ENCODE measurements at places on chromosomes 7 and 10.
A peak's percentile ranks its signal among the peaks of the same experiment; 100 is the strongest.

- DNase-seq, result no peak
Measured at GRCh38 chr7:74505471-74506324, 52.0 kb downstream of the GTF2IRD1 start.

GRCh38 chr7:148527717-148528168, 62.8 kb upstream of the C7orf33 start:
- DNase-seq, result peak; percentile 65

GRCh38 chr7:31299336-31299735, 41.2 kb downstream of the NEUROD6 start:
- DNase-seq, result no peak

DNA sequence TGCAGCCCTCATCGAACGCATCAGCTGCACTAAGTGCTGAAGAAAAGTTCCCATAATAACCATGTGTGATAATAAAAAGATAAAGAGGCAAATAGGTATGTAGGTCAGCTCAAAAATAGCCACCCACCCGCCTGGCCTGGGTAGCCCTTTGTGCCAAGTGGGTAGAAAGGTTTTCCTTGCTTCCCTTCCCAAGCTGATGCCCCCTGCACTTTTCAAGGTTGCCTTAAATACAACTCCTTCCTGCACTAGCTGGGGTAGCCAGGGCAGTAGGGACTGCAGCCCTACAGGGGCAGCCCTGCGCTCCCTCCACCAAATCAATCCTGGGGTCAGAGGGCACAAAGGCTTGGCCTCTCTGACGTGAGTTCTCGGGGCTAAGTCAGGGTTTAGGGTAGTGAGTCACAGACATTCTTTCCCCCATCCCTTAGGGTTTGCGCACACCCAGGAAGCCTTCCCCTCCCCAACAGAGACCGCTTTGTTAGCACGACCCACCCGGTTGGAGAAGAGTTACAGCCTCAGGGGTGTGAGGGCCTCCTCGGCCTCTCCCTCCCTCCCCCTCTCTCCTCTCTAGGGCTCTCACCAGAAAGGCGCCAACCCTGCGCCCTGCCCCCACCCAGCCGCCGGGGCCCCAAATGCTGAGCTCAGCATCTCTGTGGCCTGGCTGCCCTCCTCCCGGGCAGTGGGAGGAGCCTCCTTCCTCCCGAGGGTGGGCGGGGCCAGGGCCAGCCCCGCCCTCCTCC, 13.3 kb upstream of the DDIT4 start:
- DNase-seq, result peak; percentile 69

GRCh38 chr7:30446266-30446665, 32.3 kb downstream of the NOD1 start:
- no peak for DNase-seq

DNA sequence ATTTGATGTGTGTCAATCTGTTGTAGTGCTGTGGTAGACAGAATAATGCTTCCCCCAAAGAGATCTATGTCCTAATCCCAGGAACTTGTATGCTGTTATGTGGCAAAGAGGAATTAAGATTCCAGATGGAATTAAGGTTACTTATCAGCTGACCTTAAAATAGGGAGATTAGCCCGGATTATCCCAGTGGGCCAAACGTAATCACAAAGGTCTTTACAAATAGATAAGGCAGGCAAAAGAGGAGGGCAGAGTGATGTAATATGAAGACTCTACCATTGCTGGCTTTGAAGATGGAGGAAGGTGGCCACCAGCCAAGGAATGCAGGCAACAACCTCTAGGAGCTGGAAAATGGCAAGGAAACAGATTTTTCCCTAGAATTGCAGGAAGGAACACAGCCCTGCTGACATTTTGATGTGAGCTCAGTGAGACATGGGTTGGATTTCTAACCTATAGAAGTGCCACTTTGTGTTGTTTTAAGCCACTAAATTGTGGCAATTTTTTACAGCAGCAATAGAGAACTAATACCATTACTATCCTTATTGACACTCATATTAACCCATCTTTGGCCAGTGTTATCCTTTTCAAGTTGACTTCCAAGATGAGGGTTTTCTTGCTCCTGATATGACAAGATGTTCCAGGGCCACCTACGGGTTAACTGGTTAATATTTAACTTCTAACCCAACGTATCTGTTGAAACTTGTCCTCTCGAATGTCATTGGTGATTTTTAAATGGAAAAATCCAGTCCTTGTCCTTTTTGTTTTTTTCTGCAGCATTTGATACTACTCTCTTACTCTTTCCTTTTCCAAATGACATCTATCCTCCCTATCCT, 29.3 kb downstream of the CYCS start:
- DNase-seq, result no peak

DNA sequence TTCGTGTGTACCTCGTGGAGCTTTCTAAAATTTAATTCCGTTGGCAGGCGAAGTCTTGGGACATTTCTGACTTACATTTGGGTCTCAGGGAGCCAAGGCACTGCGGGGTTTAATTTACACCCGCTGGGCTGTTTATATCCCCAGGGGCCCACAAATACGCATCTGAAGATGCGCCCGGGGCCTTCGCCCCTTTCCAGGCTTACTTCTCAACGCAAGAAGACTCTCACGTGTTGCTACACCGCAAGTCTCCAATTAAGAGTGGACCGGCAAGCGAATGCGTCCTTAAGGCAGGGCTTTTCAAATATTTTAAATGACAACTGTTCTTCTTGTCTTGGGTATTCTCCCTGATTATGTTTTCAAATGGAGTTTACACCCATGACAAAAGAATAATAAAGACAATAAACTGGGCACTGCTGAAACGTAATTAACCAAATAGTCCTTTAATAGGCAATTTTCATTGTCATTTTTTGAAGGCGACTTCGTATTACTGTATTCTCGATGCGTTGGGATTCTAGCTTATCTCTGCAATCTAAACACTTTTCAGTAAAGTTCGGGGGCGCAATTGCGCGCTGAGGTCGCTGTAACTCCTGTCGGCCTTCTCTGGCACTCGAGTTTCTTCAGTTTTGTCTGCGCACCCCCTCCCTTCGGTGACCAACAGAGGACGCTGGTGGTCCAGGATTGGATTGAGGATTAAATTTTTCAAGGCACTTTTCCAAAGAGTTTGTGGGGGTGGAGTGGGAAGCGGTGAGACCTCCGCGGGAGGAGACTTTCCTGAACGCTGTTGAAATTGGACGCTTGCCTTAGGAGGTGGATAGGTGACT, 837 bp upstream of the IGFBP3 start:
- no peak for DNase-seq

- DNase-seq, result no peak
Measured at GRCh38 chr10:29144126-29144525, 144.7 kb upstream of the LYZL1 start.

GRCh38 chr10:29344073-29344820, 55.4 kb downstream of the LYZL1 start:
- no peak for DNase-seq

GRCh38 chr10:131478377-131478989, 167.0 kb upstream of the TCERG1L start:
- no peak for DNase-seq

- DNase-seq, result no peak
Measured at GRCh38 chr7:55179931-55180682, 161.3 kb downstream of the EGFR start.

DNA sequence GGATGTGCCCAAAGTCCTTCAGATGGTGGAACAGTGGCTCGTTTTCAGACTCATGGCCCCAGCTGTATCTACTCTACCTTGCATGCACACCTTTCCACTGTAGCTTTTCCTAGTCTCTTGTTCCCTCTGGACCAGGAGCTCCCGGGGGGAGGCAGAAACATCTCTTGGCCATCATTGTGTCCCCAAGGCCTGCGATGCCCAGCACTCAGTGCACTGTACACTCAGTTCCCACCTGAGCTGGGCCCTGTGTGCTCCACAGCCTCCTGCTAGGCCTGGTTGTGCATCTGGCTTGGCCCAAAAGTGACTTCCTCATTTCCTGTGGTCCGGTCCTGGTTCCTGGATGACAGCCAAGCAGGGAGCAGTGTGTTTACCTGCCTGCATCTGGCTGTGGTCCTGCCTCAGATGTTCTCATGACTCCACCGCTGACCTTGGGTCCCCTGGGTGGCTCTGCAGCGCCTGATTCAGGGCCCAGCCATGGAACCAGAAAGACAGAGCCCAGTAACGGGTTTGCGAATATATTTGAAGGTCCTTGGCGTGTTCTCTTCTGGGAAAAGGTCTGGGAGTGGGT, 9.9 kb upstream of the DOCK1 start:
- DNase-seq, result no peak

DNA sequence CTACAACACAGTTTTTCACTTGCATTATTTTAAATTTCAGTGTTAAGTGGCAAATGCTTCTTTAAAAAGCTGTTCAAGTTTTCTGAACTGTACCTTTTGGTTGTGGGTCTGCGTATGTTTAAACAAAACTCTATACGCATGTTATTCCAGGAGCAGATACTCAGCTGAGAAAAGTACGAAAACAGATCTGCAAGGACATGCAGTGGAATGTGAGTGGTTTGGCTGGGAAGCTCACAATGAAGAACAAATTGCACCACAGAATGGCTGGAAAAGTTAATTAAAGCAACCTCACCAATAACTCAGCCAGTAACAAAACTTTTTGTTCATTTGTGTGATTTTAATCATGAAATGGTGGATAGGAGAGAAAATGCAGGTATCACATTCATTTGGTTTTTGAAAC, 17.6 kb downstream of the GLI3 start:
- DNase-seq, result no peak

DNA sequence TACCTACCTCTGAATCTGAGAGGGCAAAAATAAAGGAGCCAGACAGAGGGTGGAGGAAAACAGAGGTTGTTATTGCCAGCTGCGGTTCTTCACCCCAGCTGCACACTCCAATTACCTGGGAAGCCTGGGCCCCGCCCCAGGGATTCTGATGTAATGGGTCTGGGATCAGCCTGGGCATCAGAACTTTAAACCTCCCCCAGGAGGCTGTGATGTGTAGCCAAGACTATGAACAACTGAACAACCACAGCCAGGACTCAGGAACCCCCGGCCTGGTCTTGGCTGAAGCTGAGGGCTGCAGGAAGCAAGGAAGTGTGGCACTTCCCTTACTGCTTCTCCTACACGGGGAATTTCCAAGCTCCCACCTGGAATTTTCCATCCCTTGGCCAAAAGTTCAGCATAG, 89.3 kb downstream of the HIP1 start:
- no peak for DNase-seq

DNA sequence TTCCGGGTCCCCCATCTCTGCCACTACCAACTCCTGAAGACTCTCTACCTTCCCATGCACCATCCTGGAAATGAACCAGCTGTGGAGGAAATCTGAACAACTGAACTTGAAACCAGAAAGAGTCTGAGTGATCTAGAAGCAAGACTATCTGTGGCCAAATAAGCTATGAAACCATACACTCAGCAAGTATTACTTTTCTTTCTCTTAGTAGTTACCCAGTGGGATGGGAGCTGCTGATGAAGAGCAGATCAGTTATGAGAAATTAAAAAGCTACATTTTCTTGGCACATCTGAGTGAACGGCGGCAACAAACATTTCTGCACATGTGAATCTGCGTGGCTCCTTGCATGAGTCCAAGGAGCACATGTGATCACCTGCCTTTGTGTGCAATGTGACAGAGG, 31.6 kb upstream of the AGK start:
- no peak for DNase-seq

GRCh38 chr7:16776053-16776452, 22.5 kb downstream of the TSPAN13 start:
- DNase-seq, result no peak

DNA sequence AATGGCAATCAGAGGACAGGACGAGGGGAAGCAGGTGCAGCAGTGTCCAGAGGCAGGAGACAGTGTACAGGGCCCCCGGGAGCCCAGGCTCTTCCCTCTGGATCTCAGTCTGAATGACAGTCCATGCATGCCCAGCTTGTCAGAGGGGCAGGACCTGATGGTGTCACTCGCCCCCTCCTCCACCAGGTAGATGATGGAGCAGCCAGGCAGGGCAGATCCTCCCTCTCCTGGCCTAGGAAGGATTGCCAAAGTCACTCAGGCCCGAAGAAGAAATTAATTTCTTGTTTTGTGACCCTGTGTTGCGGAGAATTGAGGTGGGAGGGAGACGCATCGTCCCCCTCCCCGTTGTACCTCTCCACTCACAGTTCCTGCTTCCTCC, 4.0 kb downstream of the VSTM4 start:
- no peak for DNase-seq

- DNase-seq, result no peak
Measured at GRCh38 chr7:75989500-75990388, 4.7 kb downstream of the TMEM120A start.

- no peak for DNase-seq
Measured at GRCh38 chr10:125093199-125093973, 67.0 kb downstream of the CTBP2 start.

GRCh38 chr7:104328970-104329825, 795 bp downstream of the LHFPL3 start:
- DNase-seq, result no peak

DNA sequence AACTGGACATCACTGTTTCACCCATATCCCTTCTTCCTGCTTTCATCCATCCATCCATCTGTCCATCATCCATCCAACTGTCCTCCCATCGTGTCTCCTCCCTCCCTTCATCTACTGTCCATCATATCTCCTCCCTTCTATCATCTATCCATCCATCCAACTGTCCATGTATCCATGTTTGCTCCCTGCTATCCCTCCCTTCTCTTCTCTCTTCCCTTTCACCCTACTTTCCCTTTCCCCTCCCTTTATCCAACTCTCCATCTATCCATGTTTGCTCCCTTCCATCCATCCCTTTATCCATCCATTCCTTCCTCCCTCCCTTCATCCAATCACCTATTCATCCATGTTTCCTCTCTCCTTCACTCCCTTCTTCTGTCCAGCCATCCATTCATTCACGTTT, 92.6 kb upstream of the CTBP2 start:
- no peak for DNase-seq

DNA sequence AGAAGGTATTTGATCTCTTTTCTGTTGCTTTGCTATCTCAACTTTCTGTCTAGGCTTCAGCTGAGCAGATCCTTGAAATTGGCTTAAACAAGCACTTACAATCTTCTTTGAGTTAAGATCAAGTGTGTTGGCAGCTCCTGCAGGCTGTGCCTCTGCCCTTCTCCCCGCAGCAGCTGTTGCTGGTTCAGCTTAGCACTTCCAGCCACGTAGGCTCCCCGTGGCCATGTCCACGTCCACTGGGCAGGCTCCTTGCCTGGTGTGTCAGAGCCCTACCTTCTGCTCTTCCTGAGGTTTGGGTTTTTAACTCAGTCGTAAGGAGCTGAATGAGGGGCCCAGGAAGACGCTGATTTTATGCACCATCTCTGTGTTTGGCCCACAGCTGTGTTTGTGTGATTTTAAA, 47.2 kb downstream of the CAMK1D start:
- DNase-seq, result no peak

GRCh38 chr7:54798530-54798929, 39.5 kb upstream of the SEC61G start:
- DNase-seq, result no peak

- DNase-seq, result no peak
Measured at GRCh38 chr7:3294432-3295100, 6.5 kb upstream of the SDK1 start.

DNA sequence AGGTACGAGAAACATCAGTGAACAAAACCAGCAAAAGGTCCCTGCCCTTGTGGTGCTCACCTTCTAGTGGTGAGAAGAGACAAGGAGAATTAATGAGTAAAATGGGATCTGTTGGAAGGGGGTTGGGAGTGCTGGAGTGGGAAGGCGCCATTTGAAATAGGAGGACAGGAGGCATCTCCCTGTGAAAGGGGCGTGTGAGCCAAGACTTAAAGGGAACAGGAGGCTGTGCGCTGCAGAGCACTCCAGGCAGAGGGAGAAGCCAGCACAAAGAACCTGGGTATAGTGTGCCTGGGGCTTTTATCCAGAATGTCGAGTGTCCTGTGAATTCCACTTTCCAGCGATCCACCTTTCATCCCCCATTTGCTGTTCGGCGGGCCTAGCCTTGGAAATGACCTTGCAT, 497.9 kb upstream of the GALNT17 start:
- no peak for DNase-seq

- DNase-seq, result no peak
Measured at GRCh38 chr10:2284071-2284470, 546.7 kb upstream of the ADARB2 start.

Data from activated CD8-positive, alpha-beta memory T cell treated with anti-CD3 and anti-CD28 coated beads for 1 hour (primary cell).